ENCODE measurements at places on chromosomes 7 and 10.

- DNase-seq, result no peak
Observed at GRCh38 chr7:143327903-143328302, 12.0 kb downstream of the CLCN1 start.

DNA sequence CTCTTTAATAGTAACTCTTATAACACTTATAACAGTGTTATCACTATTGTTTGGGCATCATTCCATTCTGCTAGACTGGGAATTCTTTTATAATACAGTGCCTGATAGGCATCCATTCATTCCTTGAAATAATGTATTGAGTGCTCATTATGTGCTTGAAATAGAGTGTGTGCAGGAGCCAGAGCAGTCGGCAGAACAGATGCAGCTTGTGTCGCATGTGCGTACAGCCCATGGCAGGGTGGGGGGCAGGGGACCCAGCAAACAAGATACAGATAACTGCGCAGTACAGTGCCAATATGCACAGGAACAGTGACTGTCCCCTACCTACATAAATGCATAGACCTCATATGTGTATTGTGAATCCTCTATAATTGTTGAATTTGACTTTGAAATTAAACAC lies 99.3 kb downstream of the KAT6B start:
- no peak for DNase-seq

DNA sequence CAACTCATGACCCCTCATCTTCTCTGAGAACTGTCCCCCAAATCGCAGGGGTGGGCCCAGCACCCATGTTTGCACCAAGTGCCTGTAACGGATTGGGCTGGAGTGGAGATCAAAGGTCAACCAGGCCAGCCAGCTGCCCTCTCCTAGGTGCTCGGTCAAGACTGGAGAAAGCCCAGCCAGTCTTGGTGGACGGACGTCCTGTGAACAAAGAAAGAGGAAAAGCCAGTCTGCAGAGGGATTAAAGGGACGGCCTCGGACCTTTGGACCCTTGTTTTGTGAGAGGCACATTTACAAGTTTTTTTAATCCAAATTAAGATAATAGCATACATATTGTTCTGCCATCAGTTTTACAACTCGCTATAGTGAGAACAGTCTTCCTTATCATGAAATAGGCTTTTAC lies 31.7 kb upstream of the GALNTL5 start:
- no peak for DNase-seq

GRCh38 chr10:60466267-60467201 lies 76.9 kb upstream of the ANK3 start:
- no peak for DNase-seq

GRCh38 chr10:119135513-119135881 lies 30.0 kb downstream of the SFXN4 start:
- no peak for DNase-seq

GRCh38 chr7:150446288-150446938 lies 4.0 kb upstream of the GIMAP8 start:
- no peak for DNase-seq

GRCh38 chr10:112981553-112981952 lies 31.5 kb downstream of the TCF7L2 start:
- DNase-seq, result peak; percentile 27

GRCh38 chr7:1897076-1897860 lies 227.2 kb downstream of the ELFN1 start:
- DNase-seq, result no peak

DNA sequence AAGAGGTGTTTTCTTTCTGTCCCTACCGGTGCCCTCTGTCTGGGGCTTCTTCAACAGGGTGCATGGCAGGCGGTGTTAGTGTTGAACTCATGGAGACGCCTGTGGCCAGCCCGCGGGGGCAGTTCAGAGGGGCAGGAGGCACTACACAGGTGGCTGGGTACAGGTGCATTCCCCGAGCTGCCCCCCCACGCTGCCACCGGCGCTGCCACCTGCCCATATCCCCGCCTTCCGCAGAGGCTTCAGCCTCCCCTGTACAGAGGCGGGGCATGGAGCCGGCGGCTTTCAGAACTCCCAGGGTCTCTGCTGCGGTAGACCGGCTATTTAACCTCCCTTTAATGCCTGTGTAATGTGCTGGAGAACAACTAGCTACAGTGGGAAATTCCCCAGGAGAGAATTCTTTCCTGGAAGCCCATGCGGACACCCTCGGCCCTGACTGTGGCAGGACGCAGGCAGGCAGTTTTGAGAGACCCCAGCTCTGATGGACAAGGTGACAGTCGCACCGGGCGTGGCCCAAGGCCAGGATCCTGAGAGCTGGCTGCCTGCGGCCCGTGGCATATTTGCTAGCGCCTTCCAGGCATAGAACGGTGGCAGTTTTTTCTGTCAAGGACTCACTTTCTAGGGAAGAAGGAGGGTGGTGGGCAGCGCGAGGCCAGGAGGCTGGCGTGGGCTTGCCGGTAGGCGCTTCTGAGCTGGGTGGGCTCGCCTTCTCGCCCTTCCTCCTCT lies 53.7 kb upstream of the ZNF32 start:
- no peak for DNase-seq

- DNase-seq, result no peak
Observed at GRCh38 chr10:114632869-114633715, 25.0 kb downstream of the ABLIM1 start.

- no peak for DNase-seq
Observed at GRCh38 chr7:39602351-39602750, 21.0 kb upstream of the RALA start.

- DNase-seq, result no peak
Observed at GRCh38 chr7:143382126-143382790, 1.1 kb downstream of the ZYX start.

DNA sequence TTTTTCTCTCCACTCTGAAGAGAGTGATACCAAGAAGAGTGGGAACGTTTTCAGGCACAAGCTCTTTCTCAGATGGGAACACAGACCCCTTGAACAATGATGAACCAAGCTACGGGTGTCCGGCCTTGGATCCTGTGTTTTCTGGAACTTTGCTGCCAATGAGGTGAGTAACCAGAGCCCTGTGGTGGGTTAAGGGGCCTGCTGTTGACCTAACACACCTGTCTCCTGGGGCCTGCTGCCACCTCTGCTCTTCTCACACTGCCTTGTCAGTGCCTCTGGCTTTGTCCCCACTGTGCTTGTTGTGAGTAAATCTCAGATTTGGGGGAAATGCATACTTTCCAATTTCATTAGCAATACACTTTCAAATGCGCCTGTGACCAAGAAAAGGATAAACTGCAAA lies 1.4 kb upstream of the PKD1L1 start:
- no peak for DNase-seq

DNA sequence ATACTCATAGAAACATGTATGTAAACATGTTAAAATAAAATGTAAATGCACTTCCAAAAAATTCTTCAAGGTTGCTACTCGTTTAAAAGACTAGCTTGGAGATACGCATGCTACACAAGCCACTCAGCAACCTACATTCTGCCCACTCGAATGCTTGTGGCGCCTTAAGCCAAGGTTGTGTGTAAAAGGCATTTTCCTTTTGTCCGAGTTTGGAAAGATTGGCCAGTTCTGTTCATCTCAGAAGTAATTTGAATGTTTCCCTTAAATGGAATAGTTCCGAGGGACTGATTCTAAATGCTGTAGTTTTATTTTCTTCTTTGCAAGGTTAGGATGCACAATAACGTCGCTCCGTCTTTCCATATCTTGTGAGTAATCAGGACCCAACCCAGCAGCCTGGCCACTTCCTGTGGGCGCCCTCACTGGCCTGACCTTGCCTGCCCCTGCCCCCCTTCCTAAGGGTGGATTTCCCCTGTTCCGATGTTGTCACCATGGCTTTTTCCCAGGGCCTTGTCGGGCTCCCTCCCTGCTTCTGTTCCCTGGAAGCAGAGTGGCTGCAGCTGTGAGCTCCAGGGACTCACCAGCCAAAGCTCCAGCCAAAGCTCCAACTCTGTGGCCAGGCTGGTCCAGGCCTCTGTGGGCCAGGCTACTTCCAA lies 70.6 kb downstream of the PTPRE start:
- DNase-seq, result no peak

GRCh38 chr10:15725603-15726002 lies 5.9 kb upstream of the ITGA8 start:
- no peak for DNase-seq

DNA sequence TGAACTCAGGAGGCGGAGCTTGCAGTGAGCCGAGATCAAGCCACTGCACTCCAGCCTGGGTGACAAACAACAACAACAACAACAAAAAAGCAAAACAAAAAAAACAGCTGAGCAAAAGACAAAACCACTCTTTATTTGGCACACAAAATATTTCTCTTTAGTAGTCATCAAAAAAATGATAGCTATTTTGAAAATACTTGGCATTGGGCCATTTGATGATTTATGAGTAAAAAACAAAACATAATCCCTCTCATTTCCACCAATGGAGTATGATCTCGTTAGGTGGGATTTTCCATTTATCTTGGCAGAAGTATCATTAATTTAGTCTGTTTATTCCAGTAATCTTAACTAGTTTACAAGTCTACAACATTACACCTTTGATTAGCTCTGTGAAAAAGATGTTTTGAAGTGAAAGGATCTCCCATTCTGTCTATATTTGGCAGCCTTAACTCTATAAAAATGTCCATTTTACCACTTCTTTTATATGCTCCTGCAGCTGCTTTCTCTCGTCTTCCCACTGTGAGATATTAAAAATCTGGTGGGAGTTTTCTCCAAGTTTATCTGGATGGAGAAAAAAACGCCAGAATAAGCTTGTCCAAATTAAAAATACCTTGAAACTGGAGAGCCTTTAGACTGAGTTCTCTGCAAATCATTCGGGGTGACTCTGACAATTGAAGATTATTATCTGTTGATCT lies 58.8 kb upstream of the AGMO start:
- DNase-seq, result no peak

- DNase-seq, result no peak
Observed at GRCh38 chr10:70978816-70979480, 90.6 kb upstream of the PCBD1 start.

GRCh38 chr10:122221958-122222357 lies 49.1 kb upstream of the BTBD16 start:
- no peak for DNase-seq

DNA sequence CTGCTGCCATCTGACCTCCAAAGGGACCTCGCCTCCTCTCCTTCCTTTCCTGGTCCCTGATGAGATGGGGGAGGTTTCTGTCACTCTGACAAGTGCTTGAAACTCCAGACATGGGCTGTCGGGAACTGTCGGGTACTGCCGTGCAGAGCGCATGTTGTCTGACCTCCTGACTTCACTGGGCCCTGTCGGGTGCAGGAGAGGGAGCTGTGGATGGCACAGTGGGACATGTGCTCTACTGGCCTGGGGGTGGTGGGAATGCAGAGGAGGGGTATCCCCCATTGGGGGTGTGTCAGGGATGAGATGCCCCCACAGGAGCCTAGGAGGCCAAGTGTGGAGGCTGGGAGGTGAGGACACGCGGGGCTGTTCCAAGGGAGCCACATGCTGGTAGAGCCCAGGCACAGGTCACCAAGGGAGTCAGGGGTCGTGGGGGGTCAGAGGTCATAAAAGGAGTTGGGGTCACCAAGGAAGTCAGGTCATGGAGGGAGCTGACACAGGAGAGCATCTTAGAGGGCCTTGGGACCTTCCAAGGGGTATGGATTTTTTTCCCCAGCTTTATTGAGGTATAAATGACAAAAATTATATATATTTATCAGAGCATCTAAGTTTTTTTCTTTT lies 30.9 kb downstream of the TMEM120A start:
- no peak for DNase-seq

GRCh38 chr7:56250135-56250534 lies 133.9 kb upstream of the NUPR2 start:
- no peak for DNase-seq

- DNase-seq, result no peak
Observed at GRCh38 chr7:57328457-57328856, 121.5 kb upstream of the ZNF716 start.

DNA sequence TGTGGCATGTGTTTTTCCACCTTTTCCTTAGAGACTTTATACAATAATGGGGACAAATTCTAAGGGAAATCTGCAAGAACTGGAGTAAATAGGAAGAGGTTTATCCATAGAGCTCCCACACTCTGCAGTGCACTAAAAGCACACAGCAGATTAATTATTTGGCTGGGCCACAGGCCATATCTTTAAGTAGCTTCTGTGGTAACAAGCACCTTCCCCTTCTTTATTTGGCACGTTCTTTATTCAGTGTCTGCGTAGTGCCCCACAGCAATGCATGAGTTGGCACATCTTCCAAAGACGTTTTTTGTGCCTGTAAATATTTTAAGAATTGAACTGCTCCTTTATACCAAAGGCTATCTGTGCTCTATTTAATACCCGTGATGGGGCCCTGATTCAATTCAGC lies 104.9 kb upstream of the MBL2 start:
- no peak for DNase-seq
